T-helper 2 cell (primary cell): ENCODE measurements at places on chromosomes 2 and 18.
A peak's percentile ranks its signal among the peaks of the same experiment; 100 is the strongest.

- DNase-seq, result no peak
Measured at GRCh38 chr18:6659963-6660725, 69.4 kb upstream of the ARHGAP28 start.

- no peak for DNase-seq
Measured at GRCh38 chr2:137700681-137701080, 263.6 kb upstream of the HNMT start.

GRCh38 chr2:138771534-138771933 lies 8.7 kb downstream of the NXPH2 start:
- no peak for DNase-seq

DNA sequence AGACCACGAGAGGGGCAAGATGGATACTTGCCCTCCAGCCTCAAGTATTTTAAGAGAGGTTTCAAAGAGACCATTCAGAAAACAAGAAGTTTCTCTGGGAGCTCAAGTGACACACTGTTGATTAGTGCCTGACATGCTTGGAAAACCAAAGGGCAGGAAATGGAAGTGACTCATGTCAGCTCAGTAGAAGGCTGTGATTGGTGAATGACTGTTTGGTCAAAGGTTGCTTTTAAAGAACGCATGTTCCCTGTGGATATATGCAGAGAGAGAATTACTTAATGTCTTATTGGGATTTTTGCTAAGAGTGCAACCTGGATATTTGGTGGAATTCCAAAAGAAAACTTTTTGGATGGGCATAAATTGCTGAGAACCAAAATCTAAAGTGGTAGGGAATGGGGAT lies 549.9 kb downstream of the XIRP2 start:
- DNase-seq, result no peak

DNA sequence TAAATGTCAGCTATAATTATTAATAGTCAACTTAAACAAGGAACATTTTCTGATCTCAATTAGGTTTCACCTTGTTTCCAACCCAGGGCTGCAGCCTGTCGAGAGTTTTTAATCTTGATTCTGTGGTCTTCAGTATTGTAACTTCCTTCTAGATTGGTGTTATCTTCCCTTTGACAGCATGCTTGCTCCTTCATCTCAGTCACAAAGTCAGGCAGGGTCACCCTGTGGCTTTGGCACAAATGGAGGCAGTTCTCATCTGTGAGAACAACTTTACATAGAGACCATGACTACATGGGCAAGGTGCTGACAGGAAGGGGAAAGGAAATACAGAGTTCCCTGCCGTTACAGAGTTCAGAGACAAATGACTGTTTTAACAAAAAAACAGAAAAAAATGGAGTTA lies 50.5 kb downstream of the HNRNPLL start:
- peak; percentile 60 for DNase-seq

DNA sequence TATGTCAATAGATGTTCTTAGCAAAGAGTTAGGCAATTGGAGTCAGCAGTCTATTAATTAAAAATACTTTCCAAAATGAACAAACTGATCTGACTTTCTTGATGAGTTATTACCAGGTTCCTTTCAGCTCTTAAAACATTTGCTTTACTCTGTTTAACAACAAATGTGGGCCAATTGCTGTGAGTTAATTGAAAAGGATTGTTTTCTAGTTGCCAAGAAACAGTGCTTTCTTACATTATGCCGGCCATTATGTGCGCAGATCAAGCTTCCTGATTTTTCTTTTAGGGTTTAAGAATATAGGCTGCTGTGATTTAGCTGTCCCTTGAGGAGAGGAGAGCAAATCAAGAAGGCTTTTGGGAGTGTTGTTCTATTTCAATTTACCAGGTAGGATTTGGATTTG lies 50.5 kb upstream of the ITPRID2 start:
- no peak for DNase-seq

DNA sequence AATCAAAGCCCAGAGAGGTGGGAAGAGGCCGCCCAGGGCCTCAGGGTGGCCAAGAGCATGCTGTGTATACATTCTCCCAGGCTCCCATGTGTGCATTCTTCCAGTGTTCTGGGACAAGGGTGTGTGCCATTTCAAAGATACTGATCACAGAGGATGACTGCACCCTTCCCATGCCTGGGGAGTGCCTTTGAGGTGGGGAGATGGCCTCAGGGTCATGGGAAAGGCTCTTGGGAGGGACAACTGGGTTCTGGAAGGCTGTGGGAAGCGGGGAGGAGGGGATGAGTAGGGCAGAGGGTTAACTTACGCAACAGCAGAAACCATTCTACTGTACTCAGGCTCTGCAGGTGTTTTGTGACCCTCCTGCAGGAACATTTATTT lies 40.9 kb downstream of the KLHL29 start:
- no peak for DNase-seq

- no peak for DNase-seq
Measured at GRCh38 chr2:179124282-179124681, 74.3 kb upstream of the CCDC141 start.

DNA sequence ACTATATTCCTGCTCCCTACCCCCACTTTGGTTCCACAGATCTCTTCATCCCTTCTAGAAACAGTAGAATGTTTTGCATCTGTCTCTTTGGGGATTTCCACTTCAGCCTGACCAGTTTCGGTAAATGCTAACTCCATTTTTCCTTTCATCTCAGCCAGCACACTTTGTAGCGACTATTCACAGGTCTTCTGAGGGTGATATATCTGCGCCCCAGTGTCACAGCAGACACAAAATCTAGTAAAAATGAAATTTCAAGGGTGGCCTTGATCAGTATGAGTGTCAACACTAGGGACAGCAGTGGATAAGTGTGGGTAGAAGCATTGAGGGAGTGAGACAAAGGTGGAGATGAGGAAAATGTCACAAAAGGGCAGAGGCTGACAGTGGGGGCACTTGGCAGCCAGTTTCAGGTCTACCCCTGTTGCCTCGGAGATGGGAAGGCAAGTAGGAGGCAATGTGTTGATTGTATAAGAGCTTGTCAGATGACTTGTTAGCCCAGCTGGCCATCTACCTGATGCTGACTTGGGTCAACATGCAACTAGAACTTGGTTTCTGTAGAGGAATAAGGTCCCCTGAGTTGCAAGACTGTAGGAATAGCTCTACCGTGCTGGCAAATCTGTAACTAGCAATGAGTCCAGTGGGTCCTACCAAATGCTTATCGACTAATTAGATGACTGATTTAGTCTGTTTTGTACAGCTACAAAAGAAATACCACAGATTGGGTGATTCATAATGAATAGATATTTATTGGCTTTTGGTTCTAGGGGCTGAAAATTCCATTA lies 60.7 kb downstream of the CXCR4 start:
- DNase-seq, result peak; percentile 17

- DNase-seq, result no peak
Measured at GRCh38 chr2:18368008-18368407, 192.4 kb downstream of the RDH14 start.

DNA sequence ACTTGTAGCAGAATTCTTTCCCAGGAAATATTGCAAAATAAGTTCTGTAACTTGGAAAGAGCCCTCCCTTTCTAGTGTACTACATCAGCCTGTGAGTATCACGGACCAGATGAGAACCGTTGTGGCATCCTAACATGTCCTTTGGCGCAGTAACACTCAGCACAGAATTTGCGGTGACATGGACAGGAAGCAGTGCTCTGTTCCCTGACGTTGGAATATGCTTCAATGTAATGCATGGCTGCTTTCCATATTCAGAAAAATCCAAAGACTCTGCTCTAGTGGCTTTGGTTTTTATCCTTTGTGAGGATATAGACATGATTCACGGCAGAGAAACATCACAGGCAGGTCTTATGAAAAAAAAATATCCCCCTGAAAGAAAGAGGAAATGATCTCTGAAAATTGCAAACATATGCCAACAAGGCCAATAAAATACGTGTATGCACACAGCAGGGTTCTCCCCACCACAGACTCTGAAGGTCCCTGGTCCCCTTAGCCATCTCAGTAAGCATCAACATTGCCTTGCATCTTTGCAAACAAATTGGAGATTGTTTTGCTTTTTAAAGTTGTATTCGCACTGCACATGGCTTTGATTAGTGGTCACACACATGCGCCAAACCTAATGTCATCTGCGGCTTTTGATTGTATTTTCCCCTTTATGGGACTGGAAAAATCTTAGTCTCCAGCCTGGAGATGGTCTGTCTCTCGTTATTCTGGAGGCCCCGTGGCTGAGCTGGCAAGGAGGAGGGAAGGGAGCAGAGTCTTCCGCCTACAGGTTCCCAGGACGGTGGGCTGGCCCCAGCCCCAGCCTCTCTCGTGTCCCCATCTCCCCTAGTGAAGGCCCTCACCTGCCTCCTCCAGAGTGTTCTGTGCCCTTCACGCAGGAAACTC lies 122.9 kb downstream of the COPS8 start:
- DNase-seq, result no peak

DNA sequence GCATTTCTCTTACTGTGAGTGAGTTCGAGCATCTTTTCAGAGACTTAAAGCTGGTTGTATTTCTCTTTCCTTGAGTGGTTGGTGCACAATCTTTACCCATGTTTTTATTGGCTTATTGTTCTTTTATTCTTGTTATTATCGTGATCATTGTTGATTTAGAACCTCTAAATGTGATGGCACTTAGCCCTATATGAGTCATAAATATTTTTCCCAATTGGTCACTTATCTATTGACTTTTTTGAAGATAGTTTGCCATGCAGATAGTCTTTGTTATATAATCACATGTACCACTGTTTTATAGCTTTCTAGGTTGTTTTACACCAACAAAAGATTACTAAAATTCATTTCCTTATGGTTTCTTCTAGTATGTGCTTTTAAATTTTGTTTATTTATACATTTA lies 141.6 kb upstream of the MSH6 start:
- DNase-seq, result no peak

DNA sequence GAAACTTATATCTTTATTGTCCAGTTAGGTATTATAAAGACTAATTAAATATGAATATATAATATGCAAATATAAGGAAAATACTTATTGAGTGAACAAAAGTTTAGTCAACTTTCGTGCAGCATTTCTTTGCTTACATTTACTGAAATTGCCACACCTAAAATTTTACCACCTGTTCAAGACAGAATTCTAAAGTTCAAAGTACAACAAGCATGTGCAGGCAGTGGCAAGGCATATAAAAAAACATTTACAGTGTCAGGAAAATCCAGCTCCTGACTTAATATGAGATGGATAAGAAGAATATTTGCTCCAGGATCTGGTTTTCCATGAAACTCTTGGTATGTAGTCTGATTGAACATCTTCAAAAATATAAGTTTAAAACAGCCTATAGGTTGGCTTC lies 4.8 kb downstream of the ITPRID2 start:
- no peak for DNase-seq

DNA sequence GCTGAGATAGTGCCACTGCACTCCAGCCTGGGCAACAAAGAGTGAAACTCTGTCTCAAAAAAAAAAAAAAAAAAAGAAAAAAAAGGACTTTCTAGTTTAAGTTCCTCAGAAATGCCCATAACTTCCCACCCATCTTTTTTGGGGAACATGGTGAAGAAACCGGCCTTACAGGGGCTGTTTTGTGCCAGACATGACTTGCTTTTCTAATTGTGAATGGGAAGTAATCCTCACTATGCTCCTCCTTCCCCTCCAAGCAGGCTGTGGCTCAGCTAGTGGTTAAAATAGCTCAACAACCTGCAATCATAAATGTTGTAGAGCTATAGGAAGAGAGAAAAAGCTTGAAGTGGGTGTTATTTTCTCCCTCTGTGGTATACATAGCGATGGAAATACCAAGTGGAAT lies 34.1 kb upstream of the OLA1 start:
- no peak for DNase-seq

DNA sequence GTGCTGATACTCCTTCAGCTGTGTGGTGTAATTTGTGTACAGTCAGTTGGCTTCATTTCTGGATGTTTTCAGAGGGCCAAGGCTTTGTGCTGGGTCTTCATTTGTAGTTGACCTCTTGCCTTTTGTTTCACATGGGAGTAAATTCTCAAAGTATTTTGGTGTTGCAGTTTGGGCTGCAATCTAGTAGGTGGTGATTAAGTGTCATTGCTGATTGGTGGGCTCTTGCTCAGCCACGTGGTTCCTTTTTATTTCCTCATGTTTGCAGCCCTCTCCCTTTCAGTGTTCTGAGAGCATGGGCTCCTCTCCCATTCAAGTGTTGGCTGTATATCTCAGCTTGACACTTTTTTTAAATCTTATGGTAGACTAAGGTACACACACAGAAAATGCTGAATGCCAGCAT lies 96.8 kb downstream of the SNTG2 start:
- no peak for DNase-seq

DNA sequence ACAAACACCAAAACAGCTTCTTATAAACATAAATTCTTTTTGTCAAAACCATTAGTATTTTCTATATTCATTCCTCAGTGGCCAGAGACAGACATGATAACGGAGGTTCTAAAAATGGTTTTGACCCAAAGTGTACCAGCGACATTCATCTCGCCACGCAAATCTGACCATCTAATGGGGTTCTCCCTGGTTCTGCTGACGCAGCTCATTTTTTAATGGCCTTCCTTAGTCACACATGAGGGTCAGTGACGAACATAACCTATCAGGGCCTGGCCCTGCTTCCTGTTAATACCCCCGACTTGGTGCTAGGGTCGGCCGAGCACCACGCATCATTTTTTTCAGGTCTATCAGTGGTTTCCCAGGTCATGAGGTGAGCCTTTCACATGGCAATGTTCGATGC lies 45.9 kb upstream of the ARL4C start:
- no peak for DNase-seq

GRCh38 chr18:59706499-59706898 lies 9.3 kb upstream of the CCBE1 start:
- DNase-seq, result no peak

DNA sequence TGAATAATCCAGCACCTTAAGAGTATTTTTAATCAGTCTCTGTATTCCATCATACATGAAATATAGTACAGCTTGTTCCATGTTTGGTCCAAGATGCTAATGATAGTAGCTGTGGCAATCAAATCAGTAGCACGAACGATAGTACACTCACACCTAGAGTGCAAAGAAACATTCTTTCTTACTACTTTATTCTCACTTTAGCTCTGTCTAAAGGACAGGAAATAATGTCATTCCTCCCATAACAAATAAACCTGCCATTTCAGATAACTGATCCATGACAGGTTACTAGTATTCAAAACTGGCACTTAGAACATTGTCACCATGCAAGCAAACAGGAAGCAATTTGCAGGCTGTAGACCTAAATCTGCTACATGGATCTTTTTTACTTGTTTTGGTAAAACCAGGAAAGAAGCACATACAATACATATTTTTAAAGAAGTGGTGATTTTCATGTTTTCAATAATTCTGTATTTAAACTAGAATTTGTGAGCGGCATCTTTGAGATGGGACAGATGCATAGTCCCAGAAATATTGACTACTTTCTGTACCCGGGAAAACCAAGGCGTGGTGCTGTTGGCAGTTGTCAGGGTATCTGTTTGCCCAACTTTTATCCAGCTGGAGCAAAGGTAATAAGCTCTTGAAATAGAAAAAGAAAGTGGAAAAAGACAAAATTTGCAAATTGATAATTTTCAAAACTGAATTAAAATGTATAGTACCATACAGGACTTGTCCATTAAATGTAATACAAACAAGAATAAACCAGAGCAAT lies 49.5 kb downstream of the IKZF2 start:
- no peak for DNase-seq

GRCh38 chr18:50460062-50460461 lies 85.2 kb downstream of the SKA1 start:
- no peak for DNase-seq
